RCC 7860 (cell line): ENCODE measurements at places on chromosomes 1 and 21.
A peak's percentile ranks its signal among the peaks of the same experiment; 100 is the strongest.

DNA sequence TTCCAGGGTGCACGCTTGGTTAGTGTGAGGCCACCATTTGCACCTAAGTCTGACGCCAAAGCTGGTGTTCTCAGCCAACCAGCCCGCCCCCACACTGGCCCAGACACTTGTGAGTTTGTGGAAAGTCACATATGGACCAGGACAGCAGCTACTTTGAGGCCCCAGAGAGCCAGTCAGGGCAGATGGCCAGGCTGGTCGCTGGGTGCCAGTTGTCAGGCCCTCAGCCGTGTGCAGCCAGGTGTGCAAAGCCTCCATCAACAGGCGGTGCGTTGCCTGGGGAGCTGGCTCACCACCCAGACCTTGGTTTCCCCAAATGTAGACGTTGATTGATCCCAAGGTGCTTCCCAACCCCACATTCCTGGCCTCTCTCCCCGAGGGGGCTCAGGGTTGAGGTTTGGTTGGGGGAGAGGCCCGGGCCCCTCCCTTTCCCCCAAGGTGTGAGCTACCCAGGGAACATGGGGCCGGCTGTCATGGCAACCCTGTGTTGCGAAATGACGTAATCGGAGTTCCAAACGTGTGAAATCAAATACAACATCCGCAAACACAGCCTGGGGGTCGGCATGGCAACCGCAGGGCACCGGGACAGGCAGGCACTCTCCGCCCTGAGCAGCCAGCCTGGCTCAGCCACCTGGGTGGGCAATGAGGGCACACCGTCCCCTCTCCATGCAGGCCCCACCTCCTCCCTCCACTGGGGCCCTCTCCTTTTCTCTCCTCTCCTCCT, 42.2 kb upstream of the WNT4 start:
- peak; percentile 46 for DNase-seq

- no peak for DNase-seq
These were observed 3.9 kb upstream of the DENND2D start for GRCh38 chr1:111204201-111204982.

DNA sequence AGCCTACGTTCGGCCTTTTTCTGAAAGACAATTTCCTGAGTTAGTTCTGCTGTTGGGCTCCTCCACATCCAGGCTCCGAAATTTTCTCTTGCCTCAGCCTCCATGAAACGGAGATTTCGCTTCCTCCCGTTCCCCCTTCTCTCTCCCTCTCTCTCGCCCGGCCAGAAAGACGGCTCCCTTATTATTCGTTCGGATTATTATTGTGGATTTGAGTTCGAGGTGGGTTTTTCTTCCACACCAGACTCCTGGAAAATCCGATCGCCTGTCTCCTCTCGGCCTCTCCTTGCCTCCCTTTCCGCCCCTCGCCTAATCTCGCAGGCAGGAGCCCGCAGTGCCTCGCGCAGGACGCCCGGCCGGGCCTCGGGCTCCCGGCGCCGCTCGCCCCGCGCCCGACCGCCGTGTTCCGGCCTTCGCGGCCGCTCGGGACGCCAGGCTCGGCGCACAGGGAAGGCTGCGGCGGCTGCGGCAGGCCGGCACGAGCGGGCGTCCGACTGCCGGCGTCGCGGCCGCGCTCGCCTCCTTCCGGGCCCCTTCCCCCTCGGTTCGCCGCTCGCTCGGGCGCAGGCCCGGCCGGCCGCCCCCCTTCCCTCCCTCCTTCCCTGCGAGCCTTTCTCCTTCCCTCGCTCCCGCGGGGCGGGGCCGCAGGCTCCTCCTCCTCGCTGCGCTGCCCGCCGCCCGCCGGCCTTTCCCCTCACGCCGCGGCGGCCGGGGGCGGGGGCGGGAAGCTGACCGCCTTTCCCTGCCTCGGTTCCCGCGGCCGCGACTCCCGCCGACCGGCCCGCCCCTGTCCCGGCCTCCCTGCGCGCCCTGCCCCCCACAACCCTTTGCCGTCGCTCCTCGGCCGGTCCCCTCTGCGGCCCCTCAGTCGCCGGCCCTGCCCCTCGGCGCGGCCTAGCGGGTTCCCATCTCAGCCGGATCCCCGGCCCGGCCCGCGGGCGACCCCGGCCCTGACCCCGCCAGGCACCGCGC, at the start of gene ARHGEF11:
Gene ARHGEF11, minus strand, starts transcription at position 493 of the 969 bp plus-strand sequence. CDS start 1,412 bp downstream, outside the sequence.
- peak; percentile 71 for DNase-seq

GRCh38 chr21:38938343-38938742, 132.6 kb downstream of the ETS2 start:
- DNase-seq: peak; percentile 70

- no peak for DNase-seq
These were observed 204.1 kb upstream of the PTGFR start for GRCh38 chr1:78286686-78287085.

DNA sequence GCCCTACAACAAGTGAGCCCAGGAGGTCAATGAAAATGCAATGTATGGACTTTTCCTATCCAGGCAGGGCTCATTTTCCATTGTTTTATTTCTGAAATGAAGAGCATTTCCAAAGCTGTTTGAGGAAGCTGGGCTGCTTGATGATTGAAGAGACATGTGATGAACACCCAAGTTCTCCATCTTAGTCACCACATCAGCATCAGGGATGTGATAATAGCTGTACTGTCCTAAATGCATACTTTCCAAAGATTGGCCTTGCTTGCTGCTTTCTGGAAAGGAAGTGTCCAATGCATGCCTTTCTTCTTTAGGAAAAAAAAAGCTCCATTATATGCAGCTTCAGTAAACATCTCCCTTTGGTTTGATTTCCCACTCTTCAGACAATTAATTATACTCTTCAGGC, 425.9 kb upstream of the RUNX1 start:
- DNase-seq: no peak

DNA sequence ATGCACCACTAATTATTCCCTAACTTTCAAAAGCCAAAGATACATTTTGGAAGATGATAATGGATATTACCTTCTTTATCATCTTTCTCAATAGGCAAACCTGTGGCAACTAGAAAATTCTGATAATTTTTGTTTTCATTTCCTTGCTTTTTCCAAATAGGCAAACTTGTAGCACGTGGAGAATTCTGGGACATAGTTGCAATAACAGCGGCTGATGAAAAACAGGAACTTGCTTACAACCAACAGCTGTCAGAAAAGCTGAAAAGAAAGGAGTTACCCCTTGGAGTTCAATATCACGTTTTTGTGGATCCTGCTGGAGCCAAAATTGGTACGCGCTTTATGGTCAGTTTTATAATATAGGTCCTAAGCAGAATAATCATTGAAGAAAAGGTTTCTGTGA, 1.5 kb downstream of the FPGT start:
- no peak for DNase-seq

DNA sequence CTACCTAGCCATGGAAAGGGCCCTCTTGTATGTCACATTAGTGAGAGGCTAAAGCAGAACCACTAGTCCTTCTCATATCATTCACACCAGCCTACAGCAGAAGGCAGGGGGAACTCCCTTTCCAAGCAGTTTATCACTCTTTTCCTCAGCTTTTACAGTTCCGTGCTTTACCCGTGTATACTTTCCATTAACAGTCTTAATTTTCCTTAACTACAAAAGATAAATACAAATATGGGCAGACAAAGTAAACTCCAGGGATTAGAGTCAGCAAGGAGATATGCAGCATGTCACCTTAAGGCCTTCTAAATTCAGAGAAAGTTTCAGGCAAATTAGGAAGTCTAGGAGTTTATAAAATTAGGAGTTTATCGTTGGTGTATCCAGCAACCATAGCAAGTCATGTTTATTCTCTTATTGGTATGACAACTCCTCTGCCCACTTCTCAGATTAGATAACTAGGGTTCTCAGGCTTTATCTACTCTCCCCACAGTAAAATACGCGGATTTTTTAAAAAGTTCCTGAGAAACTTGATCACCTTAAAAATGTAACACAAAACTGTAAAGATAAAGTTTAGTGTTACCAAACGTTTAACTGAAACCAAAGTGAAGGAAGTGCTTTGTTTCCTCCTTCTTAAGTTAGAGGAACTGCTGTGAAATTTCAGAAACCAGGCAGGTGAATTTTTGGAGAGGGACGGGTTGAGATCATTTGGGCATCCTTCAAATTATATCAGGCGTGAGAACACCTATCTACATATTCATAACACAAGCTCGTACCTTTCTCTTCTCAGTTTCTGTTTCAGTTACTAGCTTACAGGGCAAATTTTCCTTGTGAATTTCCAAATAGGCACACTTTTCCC, 42.7 kb upstream of the SLC19A2 start:
- DNase-seq: no peak

GRCh38 chr1:15212954-15213291, 34.1 kb upstream of the FHAD1 start:
- DNase-seq: no peak

DNA sequence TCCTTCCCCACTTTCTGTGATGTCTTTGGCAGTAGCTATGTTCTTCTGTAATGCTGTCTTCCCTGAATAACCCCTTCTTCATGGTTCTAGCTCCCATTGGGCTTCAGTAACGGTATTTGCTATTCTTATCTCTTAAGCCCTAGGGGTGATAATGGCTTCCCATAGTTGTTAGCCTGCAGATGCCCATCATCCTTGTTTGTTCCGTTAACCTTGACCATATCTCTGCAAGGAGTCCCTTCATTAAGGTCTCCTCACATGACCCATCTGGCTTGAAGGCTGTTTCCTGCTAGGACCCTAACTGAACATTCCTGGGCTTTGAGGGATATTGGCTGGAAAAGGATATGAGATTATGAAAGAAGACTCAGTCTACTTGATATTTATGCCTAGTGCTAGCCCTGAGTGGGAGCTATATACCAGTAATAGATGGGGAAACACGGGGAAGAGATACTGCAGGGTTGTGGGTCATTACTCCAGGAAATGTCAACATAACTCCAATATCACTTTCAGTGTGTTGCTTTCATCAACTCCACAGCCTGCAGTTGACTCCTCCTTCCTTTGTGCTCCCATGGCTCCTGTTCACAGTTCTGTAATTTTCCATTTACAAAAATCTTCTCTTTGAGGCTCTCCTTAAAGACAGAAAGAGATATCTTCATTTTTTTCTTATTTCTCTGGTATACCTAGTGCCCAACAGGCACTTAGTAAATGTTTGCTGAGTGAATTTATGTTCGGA, 2.5 kb downstream of the MR1 start:
- DNase-seq: no peak

DNA sequence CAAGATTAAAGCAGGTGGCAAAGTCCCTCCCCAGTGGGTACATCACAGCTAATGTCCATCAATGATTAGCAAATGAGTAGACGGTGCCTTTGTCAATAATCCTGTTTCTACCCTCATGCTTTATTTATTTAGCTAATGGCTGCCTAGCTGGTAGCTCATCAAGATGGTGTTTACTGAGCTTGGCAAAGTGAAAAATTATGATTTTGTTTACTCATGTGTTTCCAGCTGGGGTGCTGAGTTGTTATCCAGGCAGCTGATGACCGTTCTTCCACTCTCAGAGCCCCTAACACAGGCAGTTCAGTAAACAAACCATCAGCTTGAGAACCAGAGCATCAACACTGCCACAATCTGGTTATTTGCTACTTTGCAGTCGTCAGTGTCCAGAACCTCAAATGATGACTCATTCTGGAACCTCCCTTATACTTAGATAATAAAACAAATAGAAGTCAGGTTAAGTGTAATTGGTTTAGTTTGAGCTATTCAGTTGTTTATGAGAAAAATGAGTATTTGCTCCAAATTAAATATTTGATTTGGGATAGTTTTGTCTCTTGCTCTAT, 163.9 kb downstream of the ST6GALNAC5 start:
- DNase-seq: peak; percentile 42

- no peak for DNase-seq
These were observed 129.6 kb downstream of the LRRC40 start for GRCh38 chr1:70075761-70076160.

- DNase-seq: peak; percentile 48
These were observed 529 bp downstream of the MPZL1 start for GRCh38 chr1:167722152-167722869.

DNA sequence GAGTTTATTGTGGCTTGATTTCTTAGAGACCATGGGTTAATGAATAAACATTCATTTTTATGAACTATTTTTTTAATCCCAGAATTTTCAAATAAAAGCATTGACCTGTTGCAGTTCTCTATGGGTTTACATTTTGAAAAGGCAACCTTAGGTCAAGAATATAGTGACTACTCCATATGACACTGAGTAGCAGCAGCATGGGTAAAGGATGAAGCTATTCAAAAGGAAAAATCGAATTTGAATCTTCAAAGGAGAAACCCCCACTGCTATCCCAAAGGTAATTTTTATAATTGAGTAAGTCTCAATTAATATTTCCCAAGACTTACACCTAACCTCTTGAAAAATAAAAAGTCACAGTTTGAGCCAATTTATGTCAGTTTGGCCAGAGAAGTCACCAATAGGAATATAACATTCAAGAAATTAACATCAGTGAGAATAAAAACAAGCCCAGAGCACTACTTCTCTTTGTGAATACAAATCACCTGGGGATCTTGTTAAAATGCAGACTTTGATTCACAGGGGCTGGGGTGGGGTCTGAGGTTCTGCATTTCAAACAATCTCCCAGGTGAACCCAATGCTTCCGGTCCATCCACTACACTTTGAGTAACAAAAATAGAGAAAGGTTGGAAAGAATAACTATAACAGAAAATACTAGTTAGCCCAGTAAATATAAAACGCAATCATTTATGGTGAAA, 39.8 kb downstream of the USP1 start:
- DNase-seq: no peak

GRCh38 chr1:205581321-205581980, 50.4 kb downstream of the ELK4 start:
- DNase-seq: no peak

DNA sequence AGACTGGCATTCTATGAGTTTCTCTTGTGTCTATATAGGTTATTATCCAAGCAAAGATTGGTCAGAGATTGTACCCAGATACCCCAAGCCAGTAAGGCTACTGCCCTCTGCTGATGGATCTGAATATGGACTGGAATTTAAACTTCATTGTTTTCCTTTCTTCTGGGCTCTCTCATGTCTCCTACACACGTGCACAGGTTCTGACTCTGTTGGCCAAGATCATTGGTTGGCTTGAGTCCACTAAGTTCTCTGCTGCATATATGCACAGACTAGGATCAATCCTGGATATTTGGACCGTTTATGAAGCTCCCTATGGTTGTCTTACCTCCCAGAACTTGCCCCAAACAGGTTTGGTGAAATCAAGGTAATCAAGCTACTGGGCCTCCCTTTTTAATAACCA, 69.7 kb downstream of the CC2D1B start:
- peak; percentile 65 for DNase-seq

GRCh38 chr21:14888202-14888601, 176.6 kb downstream of the NRIP1 start:
- no peak for DNase-seq

DNA sequence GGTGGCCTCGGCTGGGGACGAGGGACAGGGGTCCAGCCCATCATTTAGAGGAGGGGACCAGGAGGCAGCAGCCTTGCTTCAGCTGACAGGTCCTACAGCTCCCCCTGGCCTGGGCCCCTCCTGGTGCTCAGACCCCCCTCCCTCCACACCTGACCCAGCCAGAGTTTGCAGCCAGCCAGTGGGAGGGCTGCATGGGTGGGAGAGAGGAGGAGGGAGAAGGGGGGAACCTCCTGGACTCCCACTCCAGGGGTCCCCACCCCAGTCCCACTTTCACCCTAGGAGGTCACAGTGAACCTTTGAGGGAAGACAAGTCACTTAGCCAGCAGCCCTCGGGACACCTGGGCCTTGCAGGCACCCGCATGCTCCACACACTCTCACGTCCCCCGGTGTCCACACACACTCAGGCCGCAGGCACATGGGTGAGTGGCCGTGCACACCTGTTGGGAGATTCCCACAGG, 108.9 kb upstream of the ZBTB40 start:
- no peak for DNase-seq

GRCh38 chr1:240309769-240310168, 218.1 kb downstream of the FMN2 start:
- no peak for DNase-seq

- peak; percentile 23 for DNase-seq
These were observed 41.6 kb upstream of the MTR start for GRCh38 chr1:236753516-236753915.
